ENCODE measurements at places on chromosomes 16 and 17.
A peak's percentile ranks its signal among the peaks of the same experiment; 100 is the strongest.

- no peak for DNase-seq
Measured at GRCh38 chr16:86297391-86297790, 212.9 kb upstream of the FOXF1 start.

DNA sequence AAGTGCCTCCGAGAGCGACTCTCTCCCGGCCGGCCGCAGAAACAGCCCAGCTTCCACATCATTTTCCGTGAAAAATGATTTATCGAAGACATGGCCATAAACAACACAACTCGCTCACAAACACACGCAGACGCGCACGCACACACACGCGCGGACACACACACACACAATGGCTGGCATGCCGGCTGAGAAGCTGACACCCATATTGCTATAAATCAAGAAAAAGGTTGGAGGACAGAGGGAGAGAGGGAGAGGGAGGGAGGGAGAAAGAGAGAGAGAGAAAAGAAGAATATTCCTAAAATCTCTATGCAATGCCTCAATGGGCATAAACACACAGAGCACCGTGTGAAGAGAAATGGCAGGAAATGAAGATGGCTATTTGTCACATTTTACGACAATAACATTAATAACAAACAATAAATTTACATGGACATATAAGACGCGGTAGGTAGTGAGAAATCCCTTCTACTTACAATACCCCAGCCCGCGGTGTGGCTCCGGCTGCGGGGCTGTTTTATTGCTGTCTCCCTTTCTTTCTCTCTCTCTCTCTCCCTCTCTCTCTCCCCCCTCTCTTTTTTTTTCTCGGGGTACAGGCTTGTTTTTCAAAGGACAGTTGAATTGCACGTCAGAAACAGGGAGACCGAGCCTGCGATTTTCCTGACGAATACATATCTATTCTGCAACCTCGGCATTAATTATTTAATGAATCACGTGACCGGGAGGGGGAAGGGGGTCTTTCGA is 9.5 kb downstream of the HOXB4 start:
- DNase-seq = no peak

DNA sequence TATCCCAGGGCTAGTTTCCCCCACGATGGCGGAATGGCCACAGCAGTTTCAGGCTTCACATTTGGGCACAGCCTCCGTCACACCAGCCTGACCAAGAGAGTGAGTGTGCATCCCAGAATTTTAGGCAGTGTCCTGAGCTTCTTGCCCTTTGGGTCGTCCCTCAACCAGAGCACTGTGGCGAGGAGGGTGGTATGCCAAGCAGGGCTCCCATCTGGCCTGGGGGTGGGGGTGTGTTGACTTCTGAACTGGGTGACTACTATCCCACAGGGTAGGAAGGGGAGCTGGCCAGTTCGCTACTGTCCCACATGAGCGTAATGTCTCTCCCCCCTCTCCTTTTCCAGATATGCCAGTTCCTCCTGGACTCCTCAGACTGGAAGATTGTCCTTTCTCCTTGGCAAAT is 16.1 kb downstream of the USP10 start:
- no peak for DNase-seq

- peak; percentile 11 for DNase-seq
Measured at GRCh38 chr16:50521246-50521900, 26.8 kb upstream of the NKD1 start.

GRCh38 chr16:27322858-27323780 is 9.3 kb downstream of the IL4R start:
- no peak for DNase-seq

- no peak for DNase-seq
Measured at GRCh38 chr16:31754998-31755615, 118.5 kb upstream of the ZNF267 start.

GRCh38 chr17:72176951-72177660 is 56.3 kb downstream of the SOX9 start:
- peak; percentile 25 for DNase-seq

DNA sequence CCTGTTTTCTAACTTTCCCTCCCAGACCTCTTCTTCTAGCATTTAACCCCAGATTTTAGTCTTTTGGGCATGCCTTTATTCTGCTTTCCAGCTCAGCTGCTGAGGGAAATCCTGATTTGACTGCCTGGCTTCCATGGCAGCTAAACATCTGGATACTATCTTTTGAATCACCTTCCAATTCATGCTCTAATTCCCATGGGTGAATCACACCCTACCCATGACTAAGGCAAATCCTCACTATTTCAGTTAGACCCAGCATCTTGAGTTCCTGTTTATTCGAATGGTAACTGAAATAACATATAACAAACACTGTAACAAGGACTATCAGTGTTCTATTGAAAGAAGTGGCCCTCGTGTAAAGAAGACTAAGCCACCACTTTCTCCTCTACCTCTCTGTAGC is 29.8 kb downstream of the CA10 start:
- DNase-seq = no peak

- no peak for DNase-seq
Measured at GRCh38 chr17:80743181-80743771, 198.6 kb downstream of the RPTOR start.

DNA sequence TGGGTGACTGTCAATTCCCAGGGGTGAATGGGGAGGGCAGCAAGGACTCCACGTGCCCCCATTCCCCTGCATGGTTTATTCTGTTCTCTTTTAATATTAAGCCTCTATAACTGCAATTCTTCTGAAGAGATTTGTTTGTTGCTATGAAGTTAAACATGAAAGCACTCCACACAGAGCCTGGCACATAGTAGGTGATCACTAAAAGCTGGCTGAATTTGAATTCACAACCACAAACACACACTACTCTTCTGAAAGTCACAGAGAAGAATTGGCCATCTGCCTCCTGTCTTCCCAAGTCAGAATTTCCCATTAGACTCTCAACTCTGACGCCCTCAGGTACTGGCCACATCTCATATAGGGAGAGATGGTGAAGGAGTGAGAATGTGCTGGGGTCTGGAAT is 55.5 kb downstream of the COG7 start:
- DNase-seq = no peak

DNA sequence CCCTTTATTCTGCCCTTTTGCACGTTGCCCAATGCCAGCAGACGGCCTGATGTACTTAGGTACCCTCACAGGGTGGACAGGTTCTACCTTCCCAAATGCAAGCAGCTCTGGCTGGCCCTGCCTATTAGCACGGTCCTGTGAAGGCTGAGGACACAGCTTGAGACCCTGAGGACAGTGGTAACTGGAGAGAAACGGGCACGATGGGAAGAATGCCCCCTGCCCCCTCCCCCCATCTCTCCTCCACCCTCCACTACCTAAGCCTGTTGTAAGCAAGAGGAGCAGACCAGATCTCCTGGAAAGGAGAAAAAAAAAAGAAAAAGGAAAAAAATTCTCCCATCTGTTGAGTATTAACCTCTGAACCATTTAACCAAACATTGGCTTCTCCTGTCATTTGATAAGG is 34.1 kb downstream of the MEOX1 start:
- DNase-seq = no peak

GRCh38 chr16:2715519-2715918 is 4.5 kb downstream of the PRSS27 start:
- DNase-seq = peak; percentile 89

DNA sequence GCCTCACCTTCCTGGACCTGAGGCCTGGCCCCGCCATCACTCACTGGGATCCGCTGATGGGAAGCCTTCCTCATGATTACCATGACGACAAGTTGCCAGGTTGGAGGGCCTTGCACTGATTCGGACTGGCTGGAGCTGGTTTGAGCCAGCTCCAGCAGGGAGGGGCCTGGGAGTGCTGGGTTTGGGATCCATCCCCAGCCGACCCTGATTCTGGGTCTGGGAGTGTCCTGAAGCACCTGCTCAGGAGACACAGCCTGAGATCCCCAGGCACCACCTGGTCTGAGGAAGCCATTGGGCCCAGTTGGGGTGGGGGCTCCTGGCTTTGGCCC is 5.9 kb upstream of the BAIAP3 start:
- no peak for DNase-seq

DNA sequence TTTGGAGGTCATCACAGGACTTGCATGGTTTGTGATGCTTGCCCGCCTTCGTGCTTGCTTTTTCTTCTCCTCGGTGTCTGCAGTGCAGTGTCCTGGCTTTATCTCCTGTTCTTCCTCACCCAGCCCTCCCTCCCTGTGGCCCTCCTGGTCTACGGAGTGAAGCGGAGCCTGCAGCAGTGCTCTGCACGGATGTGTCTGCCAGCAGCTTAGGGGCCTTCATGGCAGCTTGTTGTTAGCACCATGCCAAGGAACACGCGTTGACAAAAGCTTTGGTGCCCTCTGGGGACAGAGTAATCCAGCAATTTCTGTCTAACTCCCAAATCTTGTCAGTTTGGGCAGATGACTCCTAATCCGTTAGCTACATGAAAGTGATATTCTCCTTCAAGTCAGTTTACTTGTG is 9.9 kb downstream of the DHODH start:
- DNase-seq = no peak

- DNase-seq = peak; percentile 91
Measured at GRCh38 chr16:15055141-15056053, 477 bp downstream of the NTAN1 start.

- DNase-seq = no peak
Measured at GRCh38 chr16:50671644-50672260, 9.4 kb downstream of the SNX20 start.

- DNase-seq = no peak
Measured at GRCh38 chr16:12171706-12172105, 195.2 kb downstream of the SNX29 start.

DNA sequence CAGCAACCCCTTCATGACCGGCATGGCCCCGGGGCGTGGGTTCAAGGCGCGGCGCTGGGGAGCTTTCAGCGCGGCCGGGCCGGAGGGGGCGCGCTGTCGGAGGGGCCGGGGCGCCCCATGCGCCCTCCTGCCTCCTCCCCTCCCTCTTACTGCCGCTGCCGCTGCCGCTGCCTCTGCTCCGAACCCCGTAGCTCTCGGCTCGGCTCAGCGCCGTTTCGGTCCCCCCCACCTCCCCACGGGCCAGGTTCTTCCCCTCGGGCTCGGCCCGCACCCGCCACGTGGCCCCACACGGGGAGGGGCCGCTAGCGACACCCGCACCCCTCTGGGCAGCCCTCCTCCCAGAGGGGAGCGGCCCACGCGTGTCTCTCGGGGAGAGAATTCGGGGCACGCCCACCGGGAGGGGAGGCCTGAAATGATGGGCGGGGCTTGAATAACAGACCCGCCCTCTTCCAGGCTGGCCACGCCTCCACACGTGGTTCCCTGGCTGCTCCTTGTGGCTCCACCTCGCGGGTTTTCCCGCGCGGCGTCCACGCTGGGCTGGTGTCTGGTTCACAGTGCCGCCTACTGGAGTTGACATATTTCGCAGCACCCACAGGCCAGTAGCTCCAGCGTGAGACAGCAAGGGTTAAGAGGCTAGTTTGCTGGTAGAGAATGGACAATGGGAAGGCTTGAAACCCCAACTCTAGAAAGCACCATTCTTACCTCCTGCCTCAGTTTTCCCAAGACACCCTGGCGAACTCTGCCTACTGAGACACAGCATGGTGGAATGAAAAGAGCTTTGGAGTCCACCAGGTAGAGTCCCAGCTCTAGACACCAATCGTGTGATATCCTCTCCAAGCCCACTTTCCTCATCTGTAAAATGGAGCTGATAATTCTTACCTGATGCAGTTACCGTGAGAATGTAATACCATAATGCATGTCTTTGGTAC is at the start of gene KCNH4:
TSS of gene KCNH4 (minus strand) at position 221 of the 929 bp plus-strand sequence. CDS start at position 24, 197 bp downstream.
- peak; percentile 76 for DNase-seq

- DNase-seq = no peak
Measured at GRCh38 chr16:12348733-12349704, 372.5 kb downstream of the SNX29 start.

- no peak for DNase-seq
Measured at GRCh38 chr17:46159686-46160085, 33.5 kb downstream of the KANSL1 start.

DNA sequence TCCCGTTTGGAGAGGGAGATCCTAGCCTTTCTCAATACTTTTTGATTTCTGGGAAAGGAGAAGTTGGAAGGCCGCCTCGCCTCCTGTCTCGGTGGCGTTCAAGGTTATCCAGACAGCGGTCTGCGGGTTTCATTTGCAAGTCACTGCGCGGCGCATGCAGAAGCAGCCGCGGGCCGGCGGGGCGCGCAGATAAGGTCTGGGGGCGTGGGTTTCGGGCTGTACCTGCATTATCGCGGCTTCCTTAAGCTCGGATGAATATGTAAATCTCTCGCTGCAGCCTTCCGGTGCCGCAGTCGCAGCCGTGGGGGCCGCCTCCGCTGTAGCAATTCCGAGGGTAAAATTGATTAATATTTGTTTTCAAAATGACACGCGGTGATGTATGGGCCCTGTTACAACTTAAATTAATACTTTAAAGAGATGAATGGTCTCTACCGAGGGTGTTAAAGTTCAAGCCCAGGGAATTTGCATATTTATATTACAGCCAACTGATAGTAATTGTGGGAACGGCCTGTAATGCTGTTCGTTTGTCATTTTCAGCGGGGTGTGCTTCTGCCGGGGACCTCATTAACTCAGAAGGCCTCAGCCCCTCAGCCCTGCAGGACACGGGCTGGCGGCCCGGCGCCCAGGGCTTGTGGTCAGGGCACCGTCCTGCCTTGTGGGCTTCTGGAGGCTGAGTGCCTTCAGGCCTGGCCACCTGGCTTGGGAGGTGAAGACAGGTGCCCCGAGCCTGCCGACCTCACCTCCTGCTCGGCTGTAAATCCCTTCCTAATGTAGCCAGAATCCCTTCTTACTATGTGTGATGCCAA is 99.4 kb downstream of the CYLD start:
- peak; percentile 44 for DNase-seq

DNA sequence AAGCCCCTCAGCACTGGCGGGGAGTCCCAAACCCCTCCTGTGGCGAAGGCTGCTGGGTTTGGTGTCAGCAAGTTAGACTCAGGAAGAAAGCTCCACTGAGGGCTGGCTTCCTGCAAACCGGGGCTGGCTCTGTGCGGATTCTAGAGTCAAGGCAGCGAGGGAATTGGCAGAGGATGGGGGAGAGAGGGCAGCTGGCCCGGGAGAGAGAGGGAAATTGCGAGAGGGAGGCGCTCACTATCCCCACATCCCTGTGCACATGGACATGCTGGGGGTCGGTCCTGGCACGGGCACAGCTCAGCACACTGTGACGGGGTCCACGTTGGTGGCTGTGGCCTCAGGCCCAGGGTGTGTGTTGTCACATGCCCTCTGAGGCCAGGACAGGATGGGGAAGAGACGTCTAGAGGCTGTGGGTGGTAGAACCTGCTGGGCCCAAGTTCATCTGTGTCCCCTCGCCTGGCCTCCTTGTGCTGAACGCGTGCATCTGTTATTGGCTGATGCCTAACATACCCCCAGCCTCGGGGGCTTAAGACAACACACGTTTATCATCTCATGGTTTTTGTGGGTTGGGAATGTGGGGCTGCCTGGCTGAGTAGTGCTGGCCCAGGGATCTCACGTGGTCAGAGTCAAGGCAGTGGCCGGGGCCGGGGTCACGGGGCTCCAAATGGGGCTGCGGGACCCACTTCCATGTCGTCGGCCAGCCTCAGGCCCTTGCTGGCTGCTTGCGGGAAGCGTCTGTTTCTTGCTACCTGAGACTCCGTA is 16.7 kb upstream of the JPH3 start:
- no peak for DNase-seq
